MM.1S (cell line): ENCODE measurements at places on chromosomes 1 and 21.

- DNase-seq, result no peak
Measured at GRCh38 chr1:108043707-108044106, 78.7 kb upstream of the VAV3 start.

DNA sequence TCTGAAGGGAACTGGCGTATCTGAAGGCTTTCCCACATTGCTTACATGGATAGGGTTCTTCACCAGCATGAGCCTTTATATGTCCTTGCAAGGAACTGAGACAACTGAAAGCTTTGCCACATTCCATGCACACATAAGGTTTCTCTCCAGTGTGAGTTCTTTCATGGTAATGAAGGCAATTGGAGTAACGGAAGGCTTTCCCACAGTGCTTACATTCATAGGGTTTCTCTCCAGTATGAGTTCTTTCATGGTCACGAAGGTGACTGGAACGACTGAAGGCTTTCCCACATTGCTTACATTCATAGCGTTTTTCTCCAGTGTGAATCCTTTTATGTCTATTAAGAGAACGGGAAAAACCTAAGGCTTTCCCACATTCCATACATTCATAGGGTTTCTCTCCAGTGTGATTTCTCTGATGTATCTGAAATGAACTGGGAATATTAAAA lies 15.0 kb downstream of the ZNF124 start:
- DNase-seq, result no peak

DNA sequence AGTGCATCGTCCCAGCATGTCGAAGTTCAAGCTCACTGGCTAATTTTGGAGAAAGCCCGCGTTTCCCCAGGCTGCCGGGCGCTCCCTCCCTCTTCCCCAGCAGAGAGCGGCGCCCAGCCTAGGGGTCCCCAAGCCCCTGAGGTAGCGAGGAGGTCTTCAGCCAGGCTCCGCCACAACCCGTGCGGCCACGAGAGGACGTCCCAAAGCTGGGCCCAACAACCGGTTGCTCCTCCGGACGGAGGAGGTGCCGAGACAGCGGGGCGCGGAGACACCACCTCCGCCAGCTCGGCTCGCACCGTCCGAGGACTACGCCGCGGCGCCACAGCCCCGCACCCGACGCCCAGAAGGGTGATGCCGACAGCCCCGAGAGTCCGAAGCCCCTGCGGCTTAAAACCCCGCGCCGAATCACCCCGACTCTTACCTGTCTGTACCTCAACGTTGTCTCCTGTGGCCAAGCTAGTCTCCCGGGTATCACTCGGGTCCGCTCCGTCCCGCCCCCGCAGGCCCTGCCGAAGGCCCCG lies at the start of gene DENND2C:
TSS of gene DENND2C (minus strand) at position 488 of the 521 bp plus-strand sequence. CDS start 44,065 bp downstream, outside the sequence.
- DNase-seq, result peak; percentile 41

DNA sequence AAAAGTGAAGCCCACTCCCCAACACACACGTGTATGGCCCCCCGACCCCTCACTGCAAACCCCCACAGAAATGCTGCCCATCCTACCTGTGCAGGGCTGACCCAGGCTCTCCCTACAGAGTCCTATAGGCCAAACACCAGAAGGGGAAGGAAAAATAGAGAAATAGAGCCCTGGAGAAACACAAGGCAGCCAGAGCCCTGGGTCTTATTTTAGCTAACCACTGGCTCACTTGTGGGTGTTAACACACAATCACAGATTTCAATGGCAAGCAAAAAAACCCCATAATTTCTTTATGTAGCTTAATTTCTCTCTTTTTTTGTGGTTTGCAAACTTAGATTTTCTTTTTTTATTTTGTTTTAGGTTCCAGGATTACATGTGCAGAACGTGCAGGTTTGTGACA lies 989 bp upstream of the PIGR start:
- no peak for DNase-seq

DNA sequence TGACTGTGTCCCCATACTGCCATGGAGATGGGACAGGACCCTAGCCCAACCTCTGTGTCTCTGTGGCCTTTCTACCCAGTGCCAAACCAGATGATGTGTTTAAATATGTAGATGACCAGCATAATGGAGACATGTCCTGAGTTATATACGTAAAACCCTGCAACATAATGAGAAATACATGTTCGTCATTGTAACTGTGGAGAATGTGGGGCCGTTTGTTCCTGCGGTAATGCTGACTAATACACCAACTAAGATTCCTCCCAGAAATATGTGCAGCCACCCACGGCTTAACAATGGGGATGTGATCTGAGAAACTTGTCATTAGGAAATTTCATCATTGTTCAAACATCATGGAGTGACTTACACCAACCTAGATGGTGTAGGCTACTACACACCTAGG lies 71.7 kb upstream of the SIM2 start:
- DNase-seq, result no peak

GRCh38 chr1:96990136-96990535 lies 268.6 kb downstream of the PTBP2 start:
- DNase-seq, result no peak

DNA sequence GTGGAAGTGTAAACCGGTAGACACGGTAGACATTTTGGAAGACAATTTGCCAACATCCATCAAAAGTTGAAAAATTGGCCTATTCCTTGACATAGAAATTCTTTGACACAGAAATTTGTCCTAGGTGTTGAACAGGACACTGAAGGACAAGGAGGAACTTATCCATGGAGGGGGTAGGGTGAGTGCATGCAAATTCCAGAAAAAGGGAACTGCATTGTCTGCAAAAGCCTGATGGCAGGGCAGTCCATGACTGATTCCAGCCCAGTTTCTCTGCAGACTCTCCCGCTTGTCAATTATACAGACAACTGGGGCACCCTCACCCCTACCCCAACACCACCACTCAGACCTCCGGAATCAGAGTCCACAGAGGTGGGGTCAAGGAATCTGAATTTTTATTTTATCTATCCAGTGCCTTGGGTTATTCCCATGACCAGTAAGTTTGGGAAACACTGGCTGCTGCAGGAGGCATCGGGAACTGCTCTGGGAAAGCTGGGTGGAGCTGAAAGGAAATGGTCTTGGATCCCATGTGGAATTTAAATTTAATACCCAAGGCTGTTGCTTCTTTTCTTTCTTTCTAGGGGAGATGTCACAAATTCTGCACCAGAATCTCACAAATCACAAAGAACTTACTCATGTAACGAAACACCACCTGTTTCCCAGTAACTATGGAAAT lies 103.3 kb upstream of the SLC45A1 start:
- no peak for DNase-seq

DNA sequence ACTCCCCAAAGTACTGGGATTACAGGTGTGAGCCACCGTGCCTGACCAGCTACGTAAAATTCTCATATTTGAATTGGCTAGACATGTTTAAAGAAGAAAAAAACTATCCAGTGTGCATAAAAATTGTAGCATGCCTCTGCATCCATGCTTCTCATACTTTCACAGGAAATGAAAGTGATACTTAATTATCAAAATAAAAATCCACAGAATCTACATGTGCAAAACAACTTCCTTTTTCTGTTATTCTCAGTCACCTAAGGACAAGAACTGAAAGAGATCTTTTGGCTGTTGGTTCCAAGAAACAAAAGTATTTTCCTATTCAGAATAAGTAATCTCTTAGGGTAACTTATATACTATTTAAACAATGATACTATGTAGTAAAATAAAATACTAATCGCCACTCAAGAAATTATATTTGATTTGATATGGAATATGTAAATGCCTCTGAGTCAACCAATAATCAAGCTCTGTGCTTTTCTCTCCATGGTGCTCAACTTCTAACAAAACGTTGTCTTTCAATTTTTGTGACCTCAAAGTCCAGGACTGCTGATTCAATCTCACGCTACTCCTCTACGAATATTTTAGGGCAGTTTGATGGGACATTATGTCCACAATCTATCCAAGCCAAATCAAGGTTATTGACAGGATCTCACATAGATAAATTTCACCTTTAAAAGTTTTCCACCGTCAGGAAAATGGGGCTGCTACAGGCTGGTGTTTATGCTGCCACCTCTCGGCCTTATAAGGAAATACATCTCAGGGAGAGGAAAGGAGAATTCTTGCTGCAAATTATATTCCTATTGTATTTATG lies 102.7 kb downstream of the ZNF281 start:
- DNase-seq, result peak; percentile 58

GRCh38 chr1:32797456-32797855 lies 19.7 kb downstream of the YARS1 start:
- DNase-seq, result no peak

- no peak for DNase-seq
Measured at GRCh38 chr1:177206831-177207355, 36.1 kb downstream of the BRINP2 start.

DNA sequence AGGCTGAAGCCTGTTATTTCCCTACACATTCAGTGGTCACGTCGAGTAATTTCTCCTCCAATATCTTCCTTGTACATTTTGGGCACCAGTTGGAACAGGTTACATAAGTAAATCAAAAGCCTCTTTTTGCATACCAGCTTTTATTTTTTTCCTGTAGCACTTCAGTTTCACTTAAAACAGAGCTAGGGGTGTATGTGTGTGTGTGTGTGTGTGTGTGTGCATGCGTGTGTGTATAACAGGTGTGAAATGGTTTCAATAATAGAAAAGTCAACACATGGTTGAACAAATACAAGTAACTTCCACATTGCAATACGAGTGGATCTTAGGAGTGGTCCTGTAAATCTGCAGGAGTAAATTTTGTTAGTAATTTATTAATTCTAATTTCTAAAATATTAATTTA lies 3.0 kb upstream of the MAN1A2 start:
- no peak for DNase-seq

DNA sequence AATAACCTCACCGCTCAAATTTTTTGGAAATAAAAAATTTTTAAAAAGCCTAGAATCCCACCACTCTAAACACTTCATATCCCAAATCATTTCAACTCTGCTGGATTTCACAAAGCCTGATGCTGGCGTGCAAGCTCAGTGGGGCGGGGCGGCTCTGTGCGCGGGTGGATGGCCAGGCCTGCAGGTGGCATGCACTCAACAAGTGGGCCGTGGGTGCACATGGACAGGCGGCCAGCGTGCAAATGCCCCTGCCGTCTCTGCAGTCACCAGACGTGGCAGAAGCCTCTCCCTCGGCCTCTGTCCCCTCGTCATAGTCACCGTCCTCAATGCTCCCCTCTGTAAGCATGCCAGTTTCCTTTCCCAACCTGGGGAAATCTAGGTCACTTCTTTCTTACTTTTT lies 6.6 kb upstream of the PDE9A start:
- no peak for DNase-seq

DNA sequence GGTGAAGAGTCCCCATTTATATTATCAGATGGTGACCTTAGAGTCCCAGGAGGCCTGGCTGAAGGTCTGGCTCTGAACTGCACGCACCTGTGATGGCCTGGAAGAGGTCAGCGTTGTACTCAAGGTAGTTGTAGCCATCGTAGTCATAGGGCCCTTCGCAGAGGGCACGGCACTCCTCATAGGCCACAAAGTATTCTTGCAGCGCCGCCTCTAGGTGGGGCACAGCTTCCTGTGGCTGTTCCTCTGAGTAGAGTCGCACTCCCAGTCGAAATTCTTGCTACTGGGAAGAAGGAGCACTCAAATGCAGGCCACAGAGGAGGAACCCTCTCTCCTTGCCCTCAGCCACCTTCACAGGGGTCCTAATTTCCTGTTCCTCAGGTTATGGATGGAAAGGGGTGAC lies 7.7 kb downstream of the P3H1 start:
- no peak for DNase-seq

- DNase-seq, result no peak
Measured at GRCh38 chr1:218656301-218657037, 311.3 kb downstream of the TGFB2 start.

DNA sequence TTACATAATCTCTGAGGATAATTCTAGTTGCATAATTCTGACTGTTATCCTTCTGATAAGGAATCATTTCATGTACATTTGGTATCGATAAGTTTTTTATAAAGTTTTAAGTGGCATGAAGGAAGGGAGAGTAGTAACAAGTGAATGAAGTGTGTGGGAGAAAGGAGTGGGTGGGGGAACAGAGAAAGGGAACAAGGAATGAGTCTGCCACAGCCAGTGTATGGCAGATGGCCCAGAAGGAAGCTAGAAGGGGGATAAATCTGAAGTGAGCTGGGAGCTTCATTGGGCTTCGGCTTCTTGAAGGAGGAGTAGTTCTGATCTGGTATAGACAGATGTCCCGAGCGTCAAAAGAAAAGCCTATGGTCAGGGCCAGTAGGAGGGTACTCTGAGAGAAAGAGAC lies 18.6 kb downstream of the ZBTB40 start:
- no peak for DNase-seq

- DNase-seq, result no peak
Measured at GRCh38 chr1:70899735-70900134, 147.9 kb downstream of the PTGER3 start.

DNA sequence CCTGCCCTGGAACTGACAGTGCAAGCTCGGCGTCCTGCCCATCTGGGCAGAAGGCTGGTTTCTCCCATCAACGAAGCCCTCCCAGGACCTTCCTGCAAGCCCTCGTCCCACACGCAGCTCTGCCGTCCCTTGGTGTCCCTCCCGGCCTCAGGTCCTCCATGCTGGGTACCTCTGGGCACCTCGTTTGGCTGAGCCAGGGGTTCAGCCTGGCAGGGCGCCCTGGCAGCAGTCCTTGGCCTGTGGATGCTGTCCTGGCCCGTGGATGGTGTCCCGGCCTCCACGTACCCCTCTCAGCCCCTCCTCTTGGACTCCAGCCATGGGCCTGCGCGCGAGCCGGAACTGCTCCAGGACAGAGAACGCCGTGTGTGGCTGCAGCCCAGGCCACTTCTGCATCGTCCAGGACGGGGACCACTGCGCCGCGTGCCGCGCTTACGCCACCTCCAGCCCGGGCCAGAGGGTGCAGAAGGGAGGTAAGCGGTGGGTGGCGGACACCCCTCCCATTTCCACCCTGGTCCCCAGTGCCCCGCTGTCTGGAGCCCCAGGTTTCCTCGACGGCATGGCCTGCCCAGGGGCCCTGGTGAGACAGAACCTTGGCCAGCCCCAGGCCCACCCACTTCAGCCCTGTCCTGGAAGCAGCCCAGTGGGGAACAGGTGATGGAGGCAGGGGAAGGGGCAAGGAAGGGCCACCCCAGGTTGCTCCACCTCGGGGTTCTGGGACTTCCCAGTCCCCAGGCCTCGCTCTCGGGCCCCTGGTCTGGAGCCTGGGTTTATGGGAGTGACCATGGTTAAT lies 3.5 kb downstream of the TNFRSF14 start:
- DNase-seq, result no peak

DNA sequence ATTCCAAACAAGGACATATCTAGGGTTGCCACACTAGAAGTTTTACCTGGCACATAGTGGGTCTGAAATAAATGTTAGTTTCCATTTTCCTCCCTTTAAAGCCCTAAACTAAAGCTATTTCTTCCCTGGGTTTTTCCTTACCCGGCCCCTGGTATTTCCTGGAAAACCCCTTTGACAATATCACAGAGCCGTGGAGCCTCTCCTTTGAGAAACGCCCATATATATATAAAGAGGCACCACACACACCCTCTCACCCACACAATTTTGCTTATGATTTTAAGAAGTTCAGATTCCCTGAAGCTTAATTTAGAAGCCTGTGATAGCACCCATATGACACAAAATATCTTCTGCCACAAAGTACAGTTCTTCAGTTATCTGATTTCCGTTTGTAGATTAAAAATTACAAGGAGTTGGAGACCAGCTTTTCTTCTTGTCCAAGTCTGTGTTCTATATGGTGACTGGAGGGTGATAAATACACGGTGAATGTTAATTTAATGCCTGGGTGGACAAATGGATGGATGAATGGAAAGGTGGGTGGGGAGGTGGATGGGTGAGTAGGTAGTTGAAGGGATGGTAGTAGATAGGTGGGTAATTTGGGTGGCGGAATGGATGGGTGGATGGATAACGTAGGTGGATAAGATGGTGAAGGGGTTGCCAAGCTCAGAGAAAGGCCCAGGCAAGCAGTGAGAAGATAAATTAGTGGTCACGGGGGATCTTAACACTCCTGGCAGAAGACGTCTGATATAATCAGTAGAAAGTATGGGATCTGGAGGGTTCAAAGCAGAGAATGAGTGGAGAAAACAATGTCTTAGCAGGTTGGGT lies 154.4 kb upstream of the FGGY start:
- no peak for DNase-seq

- DNase-seq, result no peak
Measured at GRCh38 chr1:10530281-10530740, 55.6 kb downstream of the PEX14 start.
